ENCODE measurements at places on chromosomes 5 and 9. TPM values are rescaled to one million over a fixed set of nuclear protein-coding genes. Genes with fewer than 3 reads are reported as not detected.

The PRR7 gene
- total RNA-seq, result 39.2 TPM

The N4BP3 gene
- 2.3 TPM for total RNA-seq

The SPATA31A3 gene
- not detected for total RNA-seq

The PCDHAC2 gene
- 8.8 TPM for total RNA-seq

The SET gene
- 422 TPM for total RNA-seq

The C9 gene
- total RNA-seq, result 0.05 TPM

The CEL gene
- total RNA-seq, result 4.3 TPM

The UGT3A2 gene
- 0.10 TPM for total RNA-seq

The SNCAIP gene
- not detected for total RNA-seq

The PLPP7 gene
- total RNA-seq, result 3.3 TPM

The CD14 gene
- 2.5 TPM for total RNA-seq

The SLC46A2 gene
- total RNA-seq, result not detected

The FUBP3 gene
- total RNA-seq, result 46.6 TPM

The PLAC8L1 gene
- total RNA-seq, result 0.49 TPM

The PCDHGA8 gene
- total RNA-seq, result 0.18 TPM

The NAIF1 gene
- 14.6 TPM for total RNA-seq

The SOHLH1 gene
- total RNA-seq, result not detected

The FOXD4 gene
- total RNA-seq, result 0.23 TPM

The HSD17B3 gene
- 0.39 TPM for total RNA-seq

The PIP5K1B gene
- total RNA-seq, result not detected

The OR1J1 gene
- total RNA-seq, result not detected

The CAMLG gene
- 28.3 TPM for total RNA-seq

The LOX gene
- 0.62 TPM for total RNA-seq

The C5orf52 gene
- not detected for total RNA-seq

The PTPRD gene
- not detected for total RNA-seq

The SLC34A3 gene
- not detected for total RNA-seq

The PCDHGA5 gene
- 0.67 TPM for total RNA-seq

The CARD6 gene
- 0.49 TPM for total RNA-seq

The NIM1K gene
- 0.59 TPM for total RNA-seq

The TMEM171 gene
- total RNA-seq, result 2.1 TPM

The PCDHB9 gene
- total RNA-seq, result 1.8 TPM

The DIPK1B gene
- total RNA-seq, result 10.6 TPM

The NR2F1-AS1 gene
- 27.0 TPM for total RNA-seq

The PGM5 gene
- 0.21 TPM for total RNA-seq

The ENTREP1 gene
- 0.13 TPM for total RNA-seq

The PPIP5K2 gene
- total RNA-seq, result 56.8 TPM

The PCDHB10 gene
- total RNA-seq, result 0.72 TPM

The CDKN2B gene
- total RNA-seq, result 0.05 TPM

The SLC25A2 gene
- 0.28 TPM for total RNA-seq

The NUTM2G gene
- total RNA-seq, result not detected

The CHSY3 gene
- not detected for total RNA-seq

The HMMR gene
- 42.5 TPM for total RNA-seq

The ATG10 gene
- total RNA-seq, result 14.0 TPM

The PCDHB5 gene
- 0.08 TPM for total RNA-seq

The PHAX gene
- 46.2 TPM for total RNA-seq

The QSOX2 gene
- 40.0 TPM for total RNA-seq

The TLX3 gene
- not detected for total RNA-seq
